Left forelimb (tissue), 1 donor: ENCODE measurements at places on chromosomes 3 and 15.

DNA sequence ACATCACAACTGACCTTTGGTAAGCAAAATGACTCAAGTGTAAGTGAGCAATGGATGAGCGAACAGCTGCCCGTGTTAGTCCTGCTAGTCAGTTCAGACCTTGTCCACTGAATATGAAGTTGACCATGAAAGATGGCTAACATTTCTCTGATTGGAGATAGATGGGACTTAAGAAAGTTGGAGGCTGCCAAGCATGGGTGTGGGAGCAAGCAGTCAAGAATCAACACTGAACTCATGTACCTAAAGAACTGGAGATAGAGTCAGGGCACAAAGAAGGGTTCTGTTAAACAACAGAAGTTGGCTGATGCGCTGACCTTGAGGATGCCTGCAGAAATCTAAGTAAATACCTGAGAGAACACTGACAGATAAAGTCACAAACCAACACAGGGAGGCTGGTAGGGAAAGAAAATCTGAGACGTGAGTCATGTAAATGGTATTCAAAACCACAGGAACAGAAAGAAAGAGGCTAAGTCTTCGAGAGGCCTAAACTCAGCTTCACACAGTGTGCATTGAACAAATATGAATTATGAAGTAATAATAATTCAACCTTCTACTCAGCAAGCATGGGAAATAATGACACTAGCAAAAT is 30.7 kb upstream of the ANPEP start:
- no peak for DNase-seq

GRCh38 chr3:116276675-116277074 is 168.6 kb downstream of the LSAMP start:
- no peak for DNase-seq

GRCh38 chr3:66041116-66041515 is 2.4 kb upstream of the MAGI1 start:
- DNase-seq: no peak

DNA sequence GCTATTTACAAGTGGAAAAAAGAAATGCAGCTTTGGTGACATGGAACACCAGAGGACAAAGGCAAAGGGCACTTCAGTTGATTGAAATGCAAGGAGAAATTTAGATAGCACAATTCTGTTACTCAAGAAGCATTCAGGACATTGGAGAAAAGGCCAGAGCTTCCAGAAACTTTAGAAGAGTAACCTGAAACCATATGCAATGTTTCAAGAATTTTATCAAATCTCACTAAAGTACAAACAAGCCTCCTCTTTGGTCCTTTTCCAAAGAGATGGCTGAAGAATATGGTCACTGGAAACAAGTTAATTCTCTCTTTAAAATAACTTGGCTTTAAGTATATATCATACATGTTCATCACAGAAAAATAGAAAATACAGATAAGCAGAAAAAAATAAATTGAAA is 14.6 kb upstream of the LMOD3 start:
- DNase-seq: no peak

- peak; percentile 34 for DNase-seq
Observed at GRCh38 chr15:100043068-100043641, 298.6 kb downstream of the ADAMTS17 start.

DNA sequence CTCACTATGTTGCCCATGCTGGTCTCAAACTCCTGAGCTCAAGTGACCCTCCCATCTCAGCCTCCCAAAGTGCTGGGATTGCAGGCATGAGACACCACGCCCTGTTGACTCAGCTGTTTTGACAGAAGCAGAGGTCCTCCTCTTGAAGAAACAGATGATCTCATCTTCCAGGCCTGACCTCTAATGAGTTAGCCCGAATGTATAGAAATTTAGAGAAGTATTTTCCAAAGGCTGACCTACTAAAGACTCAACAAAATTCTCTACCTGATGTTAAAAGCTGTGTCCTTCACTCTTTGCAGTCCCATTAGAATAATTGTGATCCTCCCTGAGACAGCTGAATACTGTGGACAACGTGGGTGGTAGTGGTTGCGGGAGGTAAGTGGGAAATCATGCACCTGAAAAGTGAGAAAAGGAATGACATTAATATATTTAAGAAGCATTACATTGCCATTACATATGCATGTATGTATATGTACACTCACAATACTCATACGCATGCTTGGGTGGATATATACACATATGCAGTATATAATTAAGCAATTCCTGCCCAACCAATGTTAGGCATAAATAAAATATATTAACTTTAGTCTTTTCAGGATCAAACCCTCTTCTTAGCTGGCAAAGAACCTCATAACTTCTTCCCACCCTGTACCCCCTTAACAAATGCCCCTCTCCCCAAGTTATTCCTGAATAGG is 204.6 kb upstream of the NR2F2 start:
- DNase-seq: no peak

GRCh38 chr3:80275120-80275519 is 507.3 kb upstream of the ROBO1 start:
- no peak for DNase-seq

GRCh38 chr15:77527164-77527778 is 105.4 kb downstream of the LINGO1 start:
- DNase-seq: peak; percentile 78

GRCh38 chr3:57805266-57805665 is 49.2 kb downstream of the SLMAP start:
- DNase-seq: no peak

GRCh38 chr3:18047052-18047451 is 304.6 kb upstream of the TBC1D5 start:
- no peak for DNase-seq

GRCh38 chr3:112579697-112580096 is 17.9 kb downstream of the SLC35A5 start:
- DNase-seq: no peak

DNA sequence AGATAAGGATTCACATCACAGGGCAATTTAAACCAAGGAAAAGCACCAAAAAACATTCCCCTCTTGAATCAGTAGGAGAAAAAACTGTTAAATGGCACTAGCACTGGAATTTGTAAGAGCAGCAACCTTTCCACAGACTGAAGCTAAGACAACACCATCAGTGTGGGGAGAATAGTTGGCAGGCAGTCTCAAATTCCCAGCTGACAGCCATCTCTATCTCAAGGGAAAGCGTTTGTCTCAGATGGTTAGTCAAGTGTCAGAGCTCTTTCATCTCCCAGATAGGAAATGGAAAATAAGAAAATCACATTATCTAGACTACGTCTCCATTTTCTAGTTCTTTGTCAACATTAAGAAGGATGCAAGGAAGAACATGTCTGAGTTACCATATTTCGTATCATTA is 228.7 kb downstream of the WDR72 start:
- DNase-seq: no peak

DNA sequence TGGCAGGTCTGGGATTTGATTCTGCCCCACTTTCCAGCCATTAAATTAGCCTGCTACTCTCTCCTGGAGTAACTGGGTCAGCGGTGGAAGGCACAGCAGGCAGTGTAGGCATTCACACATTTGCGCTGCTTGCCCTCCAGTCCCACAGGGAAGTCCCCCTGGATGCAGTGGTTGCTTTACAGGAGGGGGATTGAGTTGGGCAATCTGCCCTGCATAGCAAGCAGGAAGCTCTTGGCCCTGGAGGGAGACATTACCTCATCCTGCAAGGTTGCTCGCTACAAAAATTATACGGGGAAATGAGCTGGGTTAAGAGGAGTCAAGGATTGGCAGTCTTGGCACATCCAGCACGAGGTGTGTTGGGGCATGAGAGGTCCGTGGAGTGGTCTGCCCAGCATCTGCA is 14.8 kb downstream of the MCM2 start:
- DNase-seq: no peak

DNA sequence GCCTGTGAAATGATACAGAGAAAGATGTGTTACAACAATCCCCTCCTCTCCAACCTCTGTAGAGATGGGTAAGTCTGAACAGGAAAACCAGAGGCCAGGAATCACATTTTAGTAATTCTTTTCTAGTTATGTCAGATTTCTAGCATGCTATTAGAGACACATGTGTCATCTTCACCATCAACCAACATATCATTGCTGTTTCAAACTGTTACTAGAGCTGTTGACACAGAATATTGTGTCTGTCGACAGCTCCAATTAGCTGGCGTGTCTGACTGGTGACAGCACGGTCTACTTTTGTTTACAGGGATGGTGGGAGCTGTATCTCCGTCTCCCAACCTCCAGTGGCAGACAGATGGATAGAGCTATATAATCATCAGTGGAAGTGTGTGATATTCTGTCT is 393.2 kb downstream of the SOX2 start:
- no peak for DNase-seq

DNA sequence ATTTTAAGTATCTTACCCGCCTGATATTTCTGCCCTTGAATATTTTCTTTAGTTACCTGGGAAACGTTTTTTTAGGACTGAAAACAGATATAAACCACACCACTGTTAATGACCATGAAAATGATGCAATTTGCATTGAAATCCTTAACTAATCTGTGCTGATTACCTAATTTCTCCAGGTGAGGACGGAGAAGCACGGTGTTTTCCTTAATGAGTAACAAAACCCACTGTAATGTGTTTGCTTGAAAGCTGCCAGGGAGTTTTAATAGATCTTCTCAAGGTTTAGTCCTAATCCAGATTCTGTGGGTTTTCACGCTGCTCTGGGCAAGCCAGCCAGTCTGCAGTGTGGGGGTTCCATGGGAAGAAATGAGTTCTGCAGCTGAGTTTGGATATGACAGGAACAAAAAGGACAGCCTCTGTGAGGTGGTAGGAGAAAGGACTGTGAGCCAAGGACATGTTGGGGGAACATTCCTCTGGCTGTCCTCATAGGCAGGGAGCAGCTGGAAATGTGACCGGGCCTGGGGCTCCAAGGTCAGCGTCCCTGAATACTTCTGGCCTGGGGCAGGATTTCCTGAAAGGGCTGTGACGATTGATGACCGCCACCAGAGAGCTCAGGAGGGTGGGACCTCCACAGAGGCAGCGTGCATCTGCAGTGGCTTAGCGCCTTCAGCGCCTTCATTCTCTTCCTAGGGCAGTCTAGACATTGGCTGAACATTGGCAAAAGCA is 18.6 kb downstream of the THSD4 start:
- no peak for DNase-seq

DNA sequence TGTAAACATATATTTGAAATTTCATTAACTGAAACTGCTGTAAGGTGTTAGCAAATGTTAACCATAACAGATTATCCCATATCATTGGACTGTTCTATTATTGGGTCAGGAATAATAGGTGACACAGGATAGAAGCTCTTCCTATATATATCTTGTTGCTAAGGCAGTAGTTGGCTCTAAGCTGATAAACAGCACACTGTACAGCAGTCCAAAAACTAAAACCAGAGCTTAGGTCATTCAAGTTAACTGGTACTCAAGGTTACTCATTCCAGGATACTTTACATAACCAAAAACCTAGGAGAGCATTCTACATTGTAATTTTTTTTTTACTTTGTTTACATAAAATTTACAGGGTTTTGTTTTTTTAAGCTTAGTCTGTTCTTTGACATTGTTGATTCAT is 8.9 kb downstream of the DNAJC19 start:
- DNase-seq: no peak

- no peak for DNase-seq
Observed at GRCh38 chr15:95647531-95648277, 682.8 kb upstream of the NR2F2 start.

- DNase-seq: no peak
Observed at GRCh38 chr15:66006986-66007385, 137.7 kb downstream of the RAB11A start.

DNA sequence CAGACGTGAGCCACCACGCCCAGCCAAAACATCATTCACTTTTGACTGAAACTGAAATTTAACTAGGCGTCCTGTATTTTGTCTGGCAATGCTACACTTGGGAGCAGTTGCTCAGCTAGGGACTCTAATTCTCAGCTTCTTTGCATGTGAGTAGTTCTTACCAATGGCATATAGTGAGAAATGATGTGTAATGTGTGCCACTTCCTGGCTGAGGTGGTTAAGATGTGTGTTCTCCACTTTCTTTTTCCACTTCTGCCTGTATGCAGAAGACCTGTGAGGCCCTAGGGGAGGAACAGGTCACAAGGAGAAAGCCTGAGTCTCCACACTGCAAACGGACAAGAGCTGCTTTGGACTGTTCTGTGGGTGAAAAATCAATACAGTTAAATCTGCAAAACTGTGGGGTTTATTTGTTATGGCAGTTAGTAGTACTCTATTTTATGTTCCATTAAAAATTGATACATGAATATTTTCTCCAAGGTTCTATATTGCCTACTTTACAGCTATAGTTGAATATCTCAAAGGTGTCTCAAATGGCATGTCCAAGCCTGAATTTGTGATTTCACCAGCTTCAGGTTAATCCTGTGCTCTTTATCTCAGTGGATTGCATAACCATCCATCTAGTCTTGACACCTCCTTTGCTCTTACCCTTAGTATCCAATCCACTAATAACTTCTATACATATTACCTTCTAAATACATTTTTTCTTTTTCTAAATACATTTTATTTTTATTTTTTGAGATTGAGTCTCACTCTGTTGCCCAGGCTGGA is 59.3 kb downstream of the NR1D2 start:
- DNase-seq: no peak

DNA sequence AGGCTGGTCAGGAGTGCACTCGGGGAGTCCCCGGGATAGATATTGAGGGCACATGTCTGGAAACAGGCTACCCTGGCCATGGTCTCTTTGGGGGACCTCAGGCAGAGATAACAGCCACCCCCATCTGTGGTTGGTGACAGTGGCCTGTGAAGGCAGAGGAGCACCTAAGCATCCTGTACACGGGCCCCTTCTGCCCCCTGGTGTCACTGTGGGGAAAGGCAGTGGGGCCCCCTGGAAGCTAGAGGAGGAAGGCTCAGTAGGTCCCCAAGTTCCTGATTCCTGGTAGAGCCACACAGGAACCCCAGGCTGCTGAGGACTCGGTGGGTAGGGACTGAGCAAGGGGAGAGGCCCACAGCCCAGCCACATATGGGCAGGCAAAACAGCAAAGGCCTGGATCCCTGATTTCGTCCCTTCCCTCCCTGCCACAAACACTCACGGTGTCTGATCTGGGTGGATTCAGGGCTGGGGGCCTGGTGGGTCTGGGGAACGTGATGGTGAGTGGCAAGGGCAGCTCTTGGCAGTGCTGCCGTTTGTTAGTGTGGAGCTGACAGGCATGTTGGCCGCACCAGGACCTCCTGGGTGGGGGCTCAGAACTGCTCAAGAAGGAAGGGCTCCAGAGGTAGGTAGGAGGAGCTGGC is 14.1 kb upstream of the CXCR6 start:
- DNase-seq: no peak

- no peak for DNase-seq
Observed at GRCh38 chr15:72235298-72235697, 4.3 kb upstream of the PKM start.

GRCh38 chr3:174498638-174499037 is 360.5 kb upstream of the NAALADL2 start:
- no peak for DNase-seq

DNA sequence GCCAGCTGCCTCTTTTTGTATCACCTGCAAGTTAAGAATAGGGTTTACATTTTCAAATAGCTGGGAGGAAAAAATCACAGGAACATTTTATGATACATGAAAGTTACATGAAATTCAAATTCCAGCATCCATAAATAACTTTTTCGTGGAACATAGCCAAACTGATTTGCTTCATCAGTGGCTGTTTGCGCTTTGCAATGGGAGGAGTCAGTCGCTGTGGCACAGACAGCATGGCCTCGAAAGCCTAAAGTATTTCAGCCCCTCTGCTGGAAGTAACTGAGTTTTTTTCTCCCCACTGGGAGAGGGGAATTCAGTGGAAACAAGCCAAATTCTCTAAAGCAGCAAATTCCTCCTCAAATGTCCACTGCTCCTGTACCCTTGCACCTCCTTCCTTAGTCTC is 271.9 kb downstream of the SUCLG2 start:
- DNase-seq: no peak

- DNase-seq: no peak
Observed at GRCh38 chr15:38401701-38402100, 52.2 kb upstream of the FAM98B start.

GRCh38 chr3:33089515-33089914 is 7.4 kb downstream of the GLB1 start:
- no peak for DNase-seq
